ENCODE measurements at places on chromosomes 5 and 9. TPM values are rescaled to one million over a fixed set of nuclear protein-coding genes. Genes with fewer than 3 reads are reported as not detected.

TICAM2 gene
- total RNA-seq: 1.2 TPM

LHX3 gene
- total RNA-seq: not detected

- no peak for DNase-seq
These were observed 31.1 kb downstream of the MRPS27 start for GRCh38 chr5:72288924-72289323.

GRCh38 chr9:110429453-110429852, 91.8 kb upstream of the TXNDC8 start:
- DNase-seq: no peak

GRCh38 chr9:109253637-109254284, 67.1 kb downstream of the EPB41L4B start:
- no peak for DNase-seq

GRCh38 chr5:39608024-39608423, 183.2 kb upstream of the DAB2 start:
- no peak for DNase-seq

DNA sequence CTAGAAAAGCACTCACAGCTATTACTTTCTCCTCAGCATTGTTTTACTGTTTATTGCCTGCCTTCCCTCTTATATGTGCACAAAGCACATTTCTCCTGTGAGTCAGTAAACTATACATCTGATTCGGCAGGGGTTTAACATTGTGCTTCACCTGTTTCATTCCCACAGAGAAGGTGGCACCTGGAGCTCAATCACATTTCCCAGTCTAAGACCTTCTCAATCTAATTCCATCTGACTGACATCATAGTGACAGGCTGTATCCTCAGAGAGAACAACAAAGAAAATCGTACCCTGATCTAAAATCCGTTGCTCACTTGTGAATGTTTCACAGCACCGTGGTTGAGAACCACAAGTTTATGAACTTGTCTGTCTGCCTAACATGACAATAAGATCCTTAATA, 92.4 kb upstream of the CAST start:
- no peak for DNase-seq

- DNase-seq: no peak
These were observed 5.1 kb downstream of the PITX1 start for GRCh38 chr5:135028791-135029476.
